ENCODE measurements at places on chromosomes 2 and 18. TPM values are rescaled to one million over a fixed set of nuclear protein-coding genes. Genes with fewer than 3 reads are reported as not detected.
A peak's percentile ranks its signal among the peaks of the same experiment; 100 is the strongest.

DNA sequence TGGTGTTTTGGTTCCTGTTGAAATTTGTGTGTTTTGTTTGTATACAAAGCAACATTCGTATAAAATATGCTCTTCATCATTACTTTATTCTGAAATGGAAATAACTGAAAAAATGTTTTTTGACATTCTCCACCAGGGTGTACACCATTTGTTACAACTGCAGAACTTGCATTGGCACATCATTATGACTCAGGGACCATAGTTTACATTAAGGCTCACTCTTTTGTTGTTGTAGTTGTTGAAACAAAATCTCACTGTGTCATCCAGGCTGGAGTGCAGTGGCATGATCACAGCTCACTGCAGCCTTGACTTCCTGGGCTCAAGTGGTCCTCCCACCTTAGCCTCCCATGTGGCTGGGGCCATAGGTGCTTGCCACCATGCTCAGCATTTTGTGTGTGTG lies 676.6 kb downstream of the TDRD15 start:
- H3K27me3 ChIP-seq = no peaks in the 10 kb centered on the region
- DNase-seq = no peak
- no peak overlapping the region for H3K4me3 ChIP-seq
- H3K27ac ChIP-seq = no peak overlapping the region
- H3K36me3 ChIP-seq = no peaks in the 10 kb centered on the region

GRCh38 chr18:34493099-34493544 lies 217.0 kb upstream of the DTNA start:
- peaks cover 3% of the 10 kb centered on the region for H3K4me1 ChIP-seq
- DNase-seq = peak; percentile 40
- H3K27me3 ChIP-seq = peaks cover 30% of the 10 kb centered on the region
- peak overlapping the region; percentile 63 for H3K4me3 ChIP-seq
- H3K36me3 ChIP-seq = peaks cover 2% of the 10 kb centered on the region

- DNase-seq = no peak
- H3K4me3 ChIP-seq = no peak overlapping the region
- no peaks in the 10 kb centered on the region for H3K27me3 ChIP-seq
- H3K27ac ChIP-seq = no peak overlapping the region
These were observed 267.6 kb upstream of the LYPD1 start for GRCh38 chr2:132937629-132938028.

GRCh38 chr18:22650247-22650646 lies 232.5 kb upstream of the CTAGE1 start:
- H3K4me3 ChIP-seq = no peak overlapping the region
- no peak overlapping the region for H3K27ac ChIP-seq
- H3K4me1 ChIP-seq = no peaks in the 10 kb centered on the region
- H3K36me3 ChIP-seq = no peaks in the 10 kb centered on the region

DNA sequence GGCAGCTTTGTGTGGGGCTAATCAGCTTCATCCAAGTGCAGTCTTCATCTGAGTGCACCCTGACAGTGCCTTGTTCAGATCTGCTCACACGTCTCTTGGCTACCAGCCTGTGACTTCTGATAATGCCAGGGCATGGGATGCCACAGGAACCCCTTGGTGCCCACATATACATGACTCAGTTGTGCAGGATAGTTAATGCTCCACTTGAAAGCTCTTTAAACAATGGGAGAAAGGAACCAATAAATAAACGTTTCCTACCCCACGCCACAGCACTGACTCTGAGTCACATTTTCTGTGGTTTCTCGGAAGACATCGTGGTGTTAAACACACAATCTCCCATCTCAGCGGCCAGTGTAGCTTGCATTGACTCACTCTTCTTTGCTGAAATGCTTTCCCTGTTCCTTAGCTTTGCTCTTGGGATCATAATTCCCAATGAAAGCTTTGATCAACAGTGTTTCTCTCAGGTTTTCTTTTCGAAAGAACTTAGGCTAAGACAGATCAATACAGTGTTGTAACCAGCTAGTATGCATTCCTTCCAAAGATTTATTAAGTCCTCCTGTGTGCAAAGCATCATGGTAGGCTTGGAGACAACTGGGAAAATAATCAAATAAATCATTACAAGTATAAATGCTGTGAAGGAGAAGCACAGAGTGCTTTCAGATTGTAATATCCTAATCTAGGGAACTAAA lies 142.0 kb downstream of the COPS8 start:
- H3K27ac ChIP-seq = no peak overlapping the region
- no peak for DNase-seq
- H3K4me3 ChIP-seq = no peak overlapping the region

DNA sequence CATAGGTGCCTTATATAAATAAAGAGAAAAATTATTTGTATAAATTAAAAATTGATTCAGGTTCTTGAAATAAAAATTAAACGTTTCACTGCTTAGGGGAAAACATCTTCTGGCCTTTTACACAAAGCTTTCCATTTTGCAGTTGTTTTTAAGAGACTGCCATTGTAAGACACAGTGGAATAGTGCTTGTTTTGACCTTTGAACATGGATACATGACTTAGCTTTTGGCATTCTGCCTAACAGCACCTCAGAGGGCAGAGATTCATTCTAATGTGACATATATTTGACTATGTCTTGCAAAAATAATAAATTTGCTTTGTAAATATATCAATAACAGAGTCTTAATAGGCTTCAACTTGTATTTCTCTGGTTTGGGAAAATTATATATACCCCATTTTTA lies 142.1 kb downstream of the SLC4A10 start:
- H3K27ac ChIP-seq = no peak overlapping the region
- H3K4me3 ChIP-seq = no peak overlapping the region
- DNase-seq = no peak
- H3K4me1 ChIP-seq = no peaks in the 10 kb centered on the region

DNA sequence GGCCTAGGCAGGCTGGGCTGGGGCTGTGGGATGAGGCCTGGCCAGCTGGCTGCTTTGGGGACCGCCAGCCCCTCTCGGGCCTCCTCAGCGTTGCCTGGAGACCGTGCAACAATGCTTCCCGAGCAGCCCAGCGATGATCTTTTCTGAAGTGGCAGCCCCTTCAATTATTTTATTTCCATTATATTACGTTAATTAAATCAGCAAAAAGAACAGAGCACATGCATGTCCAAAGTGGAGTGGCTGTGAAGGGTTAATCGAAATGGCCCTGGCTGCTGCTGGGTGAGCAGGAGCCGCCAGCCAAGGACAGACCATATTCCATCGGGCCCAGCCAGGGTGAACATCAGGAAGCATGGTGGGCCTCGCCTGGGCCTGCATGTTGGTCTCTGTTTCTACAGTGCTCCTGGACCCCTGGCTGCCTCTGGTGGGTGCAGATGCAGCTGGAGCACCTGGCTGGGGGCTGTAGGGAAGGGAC lies 245.5 kb downstream of the MYCN start:
- H3K4me3 ChIP-seq = no peak overlapping the region
- peaks cover 6% of the 10 kb centered on the region for H3K27me3 ChIP-seq
- H3K4me1 ChIP-seq = no peaks in the 10 kb centered on the region
- no peak for DNase-seq
- no peak overlapping the region for H3K27ac ChIP-seq
- no peaks in the 10 kb centered on the region for H3K36me3 ChIP-seq

DNA sequence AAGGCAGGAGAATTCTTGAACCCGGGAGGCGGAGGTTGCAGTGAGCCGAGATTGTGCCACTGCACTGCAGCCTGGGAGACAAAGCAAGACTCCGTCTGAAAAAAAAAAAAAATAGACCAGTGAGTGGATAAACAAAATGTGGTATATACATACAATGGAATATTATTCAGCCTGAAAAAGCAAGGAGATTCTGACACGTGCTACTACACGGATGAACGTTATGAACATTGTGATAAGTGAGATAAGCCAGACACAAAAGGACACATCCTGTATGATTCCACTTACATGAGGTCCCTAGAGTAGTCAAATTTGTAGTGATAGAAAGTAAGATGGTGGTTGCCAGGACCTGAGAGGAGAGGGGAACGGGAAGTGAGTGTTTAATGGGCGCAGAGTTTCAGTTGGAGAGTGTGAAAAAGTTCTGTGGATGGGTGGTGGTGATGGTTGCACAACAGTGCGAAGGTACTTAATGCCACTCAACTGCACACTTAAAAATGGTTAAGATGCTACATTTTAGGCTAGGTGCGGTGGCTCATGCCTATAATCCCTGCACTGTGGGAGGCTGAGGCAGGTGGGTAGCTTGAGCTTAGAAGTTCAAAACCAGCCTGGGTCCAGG lies 38.3 kb downstream of the NIFK start:
- no peak for DNase-seq
- H3K4me1 ChIP-seq = peaks cover 46% of the 10 kb centered on the region
- no peaks in the 10 kb centered on the region for H3K27me3 ChIP-seq
- peak overlapping the region; percentile 62 for H3K27ac ChIP-seq
- H3K36me3 ChIP-seq = no peaks in the 10 kb centered on the region

DNA sequence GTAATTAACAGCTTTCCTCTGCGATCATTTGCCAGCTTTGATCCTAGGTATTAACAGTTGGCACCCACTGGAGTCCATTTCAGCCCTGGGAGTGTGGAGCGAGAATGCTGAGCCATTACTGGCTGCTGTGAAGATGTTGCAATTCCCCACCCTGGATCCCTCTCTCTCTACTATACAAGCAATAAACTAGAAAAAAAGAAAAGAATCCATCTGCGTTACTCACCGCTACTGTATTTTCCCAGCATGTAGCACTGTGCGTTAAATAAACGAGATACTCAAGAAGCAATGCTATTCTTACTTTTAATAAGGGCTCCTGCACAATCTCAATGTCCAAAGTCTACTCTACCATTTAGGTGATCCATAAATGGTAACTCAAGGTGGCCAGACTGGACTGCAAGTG lies 8.5 kb downstream of the RTTN start:
- H3K27ac ChIP-seq = no peak overlapping the region
- DNase-seq = no peak
- peaks cover 15% of the 10 kb centered on the region for H3K4me1 ChIP-seq
- H3K36me3 ChIP-seq = peaks cover 15% of the 10 kb centered on the region
- H3K4me3 ChIP-seq = no peak overlapping the region
- no peaks in the 10 kb centered on the region for H3K27me3 ChIP-seq

DNA sequence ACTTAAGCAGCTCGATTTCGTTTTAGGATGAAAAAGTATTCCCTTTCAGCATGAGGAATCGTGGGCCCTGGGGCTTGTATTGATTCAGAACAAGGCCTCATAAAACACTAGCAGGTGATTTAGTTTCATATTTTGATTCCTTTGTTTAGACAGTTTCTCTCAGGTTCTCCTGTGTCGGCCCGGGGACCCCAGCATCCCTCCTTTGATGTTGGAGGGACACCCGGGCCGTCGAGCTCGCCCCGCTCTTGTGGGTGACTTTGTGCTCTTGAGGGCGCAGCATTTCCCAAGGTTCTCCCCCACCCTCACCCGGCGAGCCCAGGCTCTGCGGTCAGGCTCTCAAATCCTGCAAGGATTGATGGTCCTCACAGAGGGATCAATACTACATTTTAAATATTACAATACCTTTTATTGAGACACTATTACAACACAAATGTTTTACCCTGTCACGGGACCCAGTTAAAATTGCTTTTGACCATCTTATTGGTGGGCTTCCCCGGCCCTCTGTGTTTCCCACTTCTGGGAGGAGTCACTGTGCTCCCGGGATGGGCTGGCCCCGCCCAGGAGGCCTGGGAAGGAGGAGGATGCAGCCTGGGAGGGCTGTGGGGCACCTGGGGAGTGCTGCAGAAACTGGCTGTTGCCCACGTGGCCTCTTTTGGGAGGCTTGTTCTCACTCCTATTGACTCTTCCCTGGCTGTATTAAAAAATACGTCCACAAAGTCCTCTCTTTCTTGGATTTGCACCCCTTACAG lies 222.6 kb downstream of the INSIG2 start:
- H3K27ac ChIP-seq = peak overlapping the region; percentile 85
- DNase-seq = peak; percentile 41

DNA sequence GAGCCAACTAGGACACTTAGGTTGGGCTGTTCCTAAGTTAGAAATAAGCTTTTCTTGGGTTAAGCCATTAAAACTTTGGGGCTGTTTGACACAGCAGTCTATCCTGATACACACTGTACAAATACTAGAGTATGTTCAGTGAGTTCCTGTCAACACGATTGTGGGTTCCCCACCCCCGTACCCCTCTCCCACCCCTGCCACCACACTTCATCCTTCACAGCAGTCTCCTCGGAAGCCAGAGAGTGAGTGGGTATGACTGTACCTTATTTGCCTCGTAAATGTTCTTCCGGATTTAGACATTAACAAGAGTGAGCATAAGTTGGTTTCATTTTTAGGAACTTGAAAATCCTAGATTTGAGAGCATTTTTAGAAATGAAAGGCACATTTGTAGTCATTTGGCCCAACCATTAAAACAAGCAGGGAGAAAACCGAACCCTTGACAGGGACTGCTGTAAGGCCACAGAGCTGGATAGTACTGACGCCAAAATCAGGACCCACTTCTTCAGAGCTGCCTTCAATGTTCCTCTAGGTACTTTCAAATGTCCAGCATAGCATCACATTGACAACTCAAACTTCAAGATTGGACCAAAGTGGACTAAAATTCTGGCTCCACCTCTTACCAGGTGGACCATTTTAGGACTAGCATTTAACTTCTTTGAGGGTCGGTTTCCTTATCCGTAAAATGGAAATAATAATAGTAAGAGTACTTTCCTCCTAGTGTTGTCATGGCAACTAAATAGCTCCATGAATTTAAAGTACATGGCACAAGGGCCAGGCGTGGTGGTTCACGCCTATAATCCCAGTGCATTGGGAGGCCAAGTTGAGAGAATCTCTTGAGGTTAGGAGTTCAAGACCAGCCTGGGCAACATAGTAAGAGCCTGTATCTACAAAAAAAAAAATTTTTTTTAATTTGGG lies 166.3 kb upstream of the SERTAD2 start:
- peaks cover 28% of the 10 kb centered on the region for H3K4me1 ChIP-seq
- H3K36me3 ChIP-seq = peaks cover 2% of the 10 kb centered on the region
- no peaks in the 10 kb centered on the region for H3K27me3 ChIP-seq
- H3K4me3 ChIP-seq = peak overlapping the region; percentile 63
- H3K27ac ChIP-seq = peak overlapping the region; percentile 88

GRCh38 chr2:160934991-160935390 lies 225.2 kb upstream of the TANK start:
- DNase-seq = no peak
- H3K36me3 ChIP-seq = no peaks in the 10 kb centered on the region
- no peak overlapping the region for H3K27ac ChIP-seq
- peaks cover 3% of the 10 kb centered on the region for H3K27me3 ChIP-seq
- no peaks in the 10 kb centered on the region for H3K4me1 ChIP-seq
- H3K4me3 ChIP-seq = no peak overlapping the region

GRCh38 chr2:31563273-31563839 lies 17.4 kb downstream of the SRD5A2 start:
- H3K4me1 ChIP-seq = no peaks in the 10 kb centered on the region
- H3K36me3 ChIP-seq = no peaks in the 10 kb centered on the region
- no peak for DNase-seq
- H3K27me3 ChIP-seq = peaks cover 7% of the 10 kb centered on the region
- no peak overlapping the region for H3K27ac ChIP-seq

- H3K4me1 ChIP-seq = peaks cover 44% of the 10 kb centered on the region
- H3K4me3 ChIP-seq = peak overlapping the region; percentile 94
- no peaks in the 10 kb centered on the region for H3K27me3 ChIP-seq
- peaks cover 20% of the 10 kb centered on the region for H3K36me3 ChIP-seq
These were observed 1.5 kb downstream of the EXOC6B start for GRCh38 chr2:72824224-72824842.

- peaks cover 83% of the 10 kb centered on the region for H3K4me1 ChIP-seq
- DNase-seq = peak; percentile 55
- no peaks in the 10 kb centered on the region for H3K27me3 ChIP-seq
- H3K4me3 ChIP-seq = peak overlapping the region; percentile 82
- H3K36me3 ChIP-seq = peaks cover 18% of the 10 kb centered on the region
- H3K27ac ChIP-seq = peak overlapping the region; percentile 92
These were observed 73.2 kb downstream of the LRRFIP1 start for GRCh38 chr2:237700512-237701032.

Gene LDLRAD4
- total RNA-seq = 44.3 TPM

Gene CDK15
- total RNA-seq = not detected

Gene PPM1B
- 60.4 TPM for total RNA-seq

Gene DSG4
- total RNA-seq = not detected

Gene SERPINB3
- total RNA-seq = not detected

Gene MYCN
- total RNA-seq = not detected

Gene PID1
- 0.17 TPM for total RNA-seq

Gene MOCOS
- total RNA-seq = 0.19 TPM

Gene LAMA3
- 0.14 TPM for total RNA-seq

Gene C2orf80
- total RNA-seq = not detected

Gene ACMSD
- total RNA-seq = not detected
